IgD-negative memory B cell (primary cell): ENCODE measurements at places on chromosomes 12 and 14. TPM values are rescaled to one million over a fixed set of nuclear protein-coding genes. Genes with fewer than 3 reads are reported as not detected.

The RAB21 gene
- polyA plus RNA-seq, result 16.2 TPM

The CD163 gene
- 0.24 TPM for polyA plus RNA-seq

The FAM222A gene
- polyA plus RNA-seq, result 0.10 TPM

The RNASE12 gene
- polyA plus RNA-seq, result not detected

The ANO4 gene
- polyA plus RNA-seq, result not detected

The MYO1A gene
- polyA plus RNA-seq, result not detected

The CMTM5 gene
- 0.80 TPM for polyA plus RNA-seq

The SLC41A2 gene
- polyA plus RNA-seq, result 0.83 TPM

The TCL1B gene
- polyA plus RNA-seq, result not detected

The RFX4 gene
- polyA plus RNA-seq, result not detected

The AJUBA gene
- 0.16 TPM for polyA plus RNA-seq

The EID3 gene
- polyA plus RNA-seq, result 4.9 TPM

The IL22 gene
- not detected for polyA plus RNA-seq

The FMNL3 gene
- polyA plus RNA-seq, result 5.6 TPM

The STXBP6 gene
- polyA plus RNA-seq, result not detected

The CD163L1 gene
- not detected for polyA plus RNA-seq
